ENCODE measurements at places on chromosomes 5 and 9.
A peak's percentile ranks its signal among the peaks of the same experiment; 100 is the strongest.

GRCh38 chr5:74324556-74324955 is 316.0 kb downstream of the ENC1 start:
- DNase-seq: no peak

- no peak for DNase-seq
These were observed 100.4 kb upstream of the DAP start for GRCh38 chr5:10861423-10861790.

- no peak for DNase-seq
These were observed 136.1 kb downstream of the LHFPL2 start for GRCh38 chr5:78512435-78512834.

GRCh38 chr5:16152601-16153568 is 26.7 kb downstream of the MARCHF11 start:
- DNase-seq: no peak

- no peak for DNase-seq
These were observed 23.3 kb downstream of the UGCG start for GRCh38 chr9:111919875-111920274.

GRCh38 chr5:113598926-113599325 is 85.4 kb downstream of the YTHDC2 start:
- no peak for DNase-seq

DNA sequence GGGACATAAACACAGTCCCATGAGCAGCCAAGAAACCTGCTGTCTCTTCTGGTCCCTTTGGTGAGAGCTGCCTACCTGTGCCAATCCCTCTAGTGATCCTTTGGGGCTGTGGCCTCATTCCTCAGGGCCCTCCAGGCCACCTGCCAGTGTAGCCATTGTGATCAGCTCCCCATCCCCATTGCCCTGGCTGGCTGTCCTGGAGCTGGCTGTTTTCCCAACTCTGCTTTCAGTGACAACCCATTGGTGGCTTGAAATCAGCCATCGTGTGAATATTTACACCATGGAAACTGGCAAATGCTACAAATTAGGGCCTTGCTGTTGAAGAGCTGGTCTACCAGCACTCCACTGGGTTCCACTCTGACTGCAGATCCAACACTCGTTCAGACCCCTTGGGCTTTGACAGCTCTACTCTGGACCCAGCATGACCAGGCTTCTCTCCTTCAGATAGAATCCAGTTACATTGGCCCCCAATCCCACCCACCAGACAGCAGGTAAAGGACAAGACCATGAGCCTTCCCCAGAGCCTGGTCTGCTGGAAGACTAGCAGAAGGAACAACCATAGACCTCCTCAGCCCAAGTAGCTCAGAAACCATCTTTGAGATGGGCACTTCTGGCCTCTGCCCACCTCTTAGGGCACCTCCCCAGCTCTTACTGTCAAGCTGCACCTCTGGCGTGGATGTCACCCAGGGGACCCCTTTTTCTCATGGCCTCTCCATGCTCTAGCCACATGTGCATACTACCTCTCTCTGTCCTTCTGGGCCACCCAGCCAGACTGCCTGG is 69.2 kb upstream of the NEK6 start:
- no peak for DNase-seq

GRCh38 chr5:155293605-155294178 is 280.1 kb downstream of the KIF4B start:
- no peak for DNase-seq

DNA sequence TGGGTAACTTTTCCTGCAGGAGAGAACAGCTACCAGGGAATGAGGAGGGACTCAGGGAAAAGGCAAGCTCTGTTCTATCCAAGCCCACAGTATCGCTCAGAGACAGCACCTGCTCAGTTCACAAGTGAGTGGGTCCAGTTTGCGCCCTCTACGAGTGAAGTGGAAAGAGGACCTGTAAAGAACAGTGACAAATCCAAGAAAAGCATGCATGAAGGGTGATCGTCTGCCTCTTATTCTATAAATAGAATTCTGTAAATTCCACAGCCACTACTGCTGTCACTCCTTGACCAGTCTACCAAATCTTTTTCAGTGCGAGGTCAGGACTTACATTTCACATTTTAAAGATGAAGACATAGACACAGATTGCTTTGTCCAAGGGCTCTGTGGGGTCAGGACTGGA is 117.5 kb downstream of the ENTREP1 start:
- no peak for DNase-seq

GRCh38 chr5:51380603-51381207 is 2.5 kb upstream of the ISL1 start:
- DNase-seq: no peak

DNA sequence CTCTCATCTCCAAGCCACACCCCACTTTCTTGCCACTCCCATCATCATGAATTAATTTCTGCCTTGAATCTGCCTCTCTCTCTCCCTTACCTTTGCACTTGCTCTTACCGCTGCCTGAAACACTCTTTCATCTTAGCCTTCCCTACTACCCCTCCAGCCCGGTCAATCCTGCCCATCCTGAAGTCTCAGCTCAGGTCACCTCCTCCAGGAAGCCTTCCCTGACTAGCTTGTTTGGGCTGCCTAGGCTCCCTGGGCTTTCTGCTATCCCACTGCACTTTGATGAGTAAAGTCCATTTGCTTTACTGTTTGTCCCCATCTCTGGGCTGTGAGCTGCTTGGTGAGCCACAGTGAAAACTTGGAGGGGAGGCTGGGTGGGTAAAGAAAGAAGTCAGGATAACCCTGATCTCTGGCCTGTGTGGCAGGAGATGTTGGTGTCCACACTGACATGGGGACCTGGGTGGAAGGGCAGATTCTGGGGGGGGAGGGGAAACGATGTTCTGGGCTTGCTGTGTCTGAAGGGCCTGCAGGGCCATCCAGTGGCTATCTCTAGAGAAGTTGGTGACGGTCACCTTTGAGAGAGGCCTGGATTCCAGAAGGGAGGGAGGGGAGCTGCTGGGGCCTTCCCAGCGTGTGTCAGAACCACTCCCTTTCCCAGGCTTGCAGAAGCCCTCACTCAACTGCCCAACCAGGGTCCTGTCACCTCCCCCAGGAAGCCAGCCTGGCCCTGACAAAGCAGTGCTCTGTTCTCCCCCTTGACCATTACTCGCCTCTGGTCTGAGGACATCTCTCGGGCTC is 75.0 kb upstream of the DAB2IP start:
- no peak for DNase-seq

DNA sequence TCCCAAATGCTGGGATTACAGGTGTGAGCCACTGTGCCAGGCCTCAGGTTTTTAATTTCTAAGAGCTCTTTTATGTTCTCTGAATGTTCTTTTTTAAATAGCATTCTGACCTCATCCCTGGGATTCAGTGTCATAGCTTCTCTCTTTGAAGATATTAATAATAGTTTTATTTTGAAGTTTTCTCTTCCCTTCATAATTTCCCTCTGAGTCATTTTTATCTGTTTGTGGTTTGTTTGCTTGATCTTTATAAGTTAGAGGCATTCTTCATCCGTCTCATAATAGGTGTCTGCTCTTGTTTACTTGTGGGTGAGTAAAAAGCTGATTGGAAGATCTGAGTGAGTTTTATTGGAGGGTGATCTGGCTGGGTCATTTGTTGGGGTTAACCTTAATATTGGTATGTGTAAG is 12.5 kb upstream of the MAMDC2 start:
- DNase-seq: peak; percentile 48

- no peak for DNase-seq
These were observed 6.0 kb downstream of the DMRT1 start for GRCh38 chr9:847505-847904.

DNA sequence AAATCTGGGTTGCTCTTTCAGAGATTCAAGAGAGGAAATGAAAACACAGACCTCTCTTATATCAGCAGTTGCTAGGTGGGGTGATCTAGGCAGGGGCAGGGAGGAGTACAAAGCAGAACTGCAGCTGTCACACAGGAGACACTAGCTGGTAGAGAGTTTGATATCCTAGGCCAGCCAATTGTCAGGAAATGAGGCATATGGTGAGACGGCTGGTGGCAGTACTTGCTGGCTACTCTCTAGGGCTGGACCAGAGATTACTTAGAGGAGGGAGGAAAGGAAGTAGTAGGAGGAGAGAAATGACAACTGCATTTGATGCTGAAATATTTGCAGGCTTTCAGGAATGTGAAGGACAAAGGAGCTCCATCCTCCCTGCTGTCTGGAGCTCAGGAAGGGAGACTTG is 113.8 kb downstream of the TRIM32 start:
- no peak for DNase-seq

GRCh38 chr9:5869315-5870019 is 21.2 kb upstream of the MLANA start:
- no peak for DNase-seq

DNA sequence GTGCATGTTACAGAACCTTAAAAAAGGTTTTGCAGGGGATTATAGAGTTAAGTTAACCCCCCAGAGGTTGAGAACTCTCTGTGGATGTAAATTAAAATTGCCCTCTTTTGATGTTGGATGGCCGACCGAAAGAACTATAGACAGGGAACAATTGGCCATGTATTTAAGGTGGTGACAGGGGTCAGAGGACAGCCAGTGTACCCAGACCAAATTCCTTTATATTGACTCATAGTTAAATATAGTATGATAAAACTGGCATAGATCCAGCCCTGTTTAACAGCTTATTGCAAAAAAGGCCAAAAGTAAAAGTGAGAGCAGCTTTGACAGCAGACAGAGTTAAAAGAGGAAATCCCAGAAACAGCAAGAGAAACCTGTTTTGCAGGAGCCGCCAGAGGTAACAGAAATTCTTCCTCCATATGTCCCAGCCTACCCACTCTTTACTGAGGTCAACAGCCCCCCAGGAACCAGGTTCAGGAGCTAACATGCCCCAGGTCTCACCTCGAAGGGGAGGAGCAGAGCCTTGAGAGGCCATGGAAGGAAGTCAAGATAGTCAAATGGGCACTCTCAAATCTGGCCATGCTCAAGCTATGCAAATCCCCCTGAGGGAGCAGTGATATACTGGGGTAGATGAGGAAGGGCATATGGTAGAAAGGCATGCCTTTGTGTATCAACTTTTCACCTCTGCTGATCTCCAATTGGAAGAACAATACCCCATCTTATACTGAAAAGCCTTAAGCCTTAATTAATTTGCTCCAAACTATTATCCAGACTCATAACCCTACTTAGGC is 156.4 kb upstream of the COX7C start:
- peak; percentile 9 for DNase-seq

GRCh38 chr9:76490249-76490990 is 31.4 kb downstream of the GCNT1 start:
- DNase-seq: no peak

DNA sequence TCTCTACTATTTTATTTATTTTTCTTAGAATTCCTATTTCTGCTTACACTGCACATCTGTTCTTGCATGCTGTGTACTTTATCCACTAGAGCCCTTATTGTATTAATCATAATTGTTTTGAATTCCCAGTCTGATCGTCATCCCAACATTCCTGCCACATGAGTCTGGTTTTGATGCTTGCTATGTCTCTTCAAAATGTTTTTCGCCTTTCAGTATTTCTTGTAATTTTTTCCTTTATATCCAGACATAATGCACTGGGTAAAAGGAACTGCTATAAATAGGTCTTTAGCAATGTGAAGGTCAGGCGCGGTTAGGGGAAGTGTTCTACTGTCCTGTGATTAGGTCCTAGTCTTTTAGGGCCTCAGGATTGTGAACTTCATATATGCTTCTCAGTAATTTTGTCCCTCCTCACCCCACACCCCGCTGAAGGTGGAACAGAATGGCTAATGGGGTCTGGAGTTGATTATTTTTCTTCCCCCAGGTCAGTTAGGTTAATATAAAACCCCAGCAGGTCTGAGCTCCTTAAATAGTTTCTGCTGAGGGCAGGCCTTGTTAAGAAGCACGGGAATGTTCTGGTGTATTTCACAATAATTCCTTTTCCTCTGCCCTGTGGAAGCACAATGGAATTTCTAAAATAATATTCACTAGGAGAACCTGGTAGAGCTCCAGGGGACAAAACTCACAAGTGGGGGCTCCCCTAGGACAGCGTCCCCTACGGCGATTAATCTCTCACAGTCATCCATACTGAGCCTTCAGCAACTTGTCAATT is 146.6 kb upstream of the TUT7 start:
- no peak for DNase-seq

- DNase-seq: no peak
These were observed 142.7 kb downstream of the PAX5 start for GRCh38 chr9:36891341-36891811.
